Endothelial cell of umbilical vein (primary cell): ENCODE measurements at places on chromosomes 7 and 10. TPM values are rescaled to one million over a fixed set of nuclear protein-coding genes. Genes with fewer than 3 reads are reported as not detected.

- no peak for DNase-seq
Measured at GRCh38 chr10:7649673-7650300, 17.0 kb downstream of the ITIH5 start.

GRCh38 chr7:91264924-91265681 is 870 bp downstream of the FZD1 start:
- peak; percentile 72 for DNase-seq

DNA sequence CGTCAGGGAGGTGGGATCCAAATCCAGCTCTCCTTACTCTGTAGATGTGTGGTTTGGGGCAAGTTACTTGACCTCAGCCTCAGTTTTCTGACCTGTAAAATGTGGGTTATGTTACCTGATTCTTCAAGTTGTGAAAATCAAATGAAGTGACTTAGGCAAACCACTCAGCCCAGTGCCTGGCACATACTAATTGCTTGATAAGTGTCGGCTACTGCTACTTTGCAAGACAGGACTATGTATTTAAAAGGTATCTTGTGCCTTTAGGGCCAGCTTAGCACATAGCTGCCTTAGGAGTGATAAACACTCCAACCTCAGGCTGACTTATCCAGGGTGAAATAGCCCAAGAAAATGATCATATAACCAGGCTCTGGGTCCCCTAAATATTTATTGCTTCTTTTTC is 42.9 kb downstream of the GOLGA7B start:
- DNase-seq: no peak

GRCh38 chr7:151271699-151272355 is 23.3 kb upstream of the SMARCD3 start:
- no peak for DNase-seq

Gene AKR1C4
- total RNA-seq: not detected in 2 replicates

Gene AMPH
- 8.0 and 9.2 TPM in 2 replicates for total RNA-seq

DNA sequence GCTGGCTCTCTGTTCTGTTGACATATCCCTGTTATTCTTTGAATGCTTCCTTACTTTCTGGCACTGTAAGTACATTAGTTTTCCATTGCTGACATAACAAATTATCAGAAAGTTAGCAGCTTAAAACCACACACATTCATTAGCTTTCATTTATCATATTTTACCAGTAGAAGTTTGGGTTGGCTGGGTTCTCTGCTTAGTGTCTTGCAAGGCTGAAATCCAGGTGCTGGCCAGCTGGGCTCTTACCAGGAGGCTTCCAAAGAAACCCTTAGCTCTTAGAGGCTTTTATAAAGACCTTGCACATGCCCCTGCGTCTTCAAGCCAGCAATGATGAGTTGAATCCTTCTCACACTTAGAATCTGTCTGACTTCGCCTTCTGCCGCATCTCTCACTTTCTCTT is 160.6 kb downstream of the MLLT10 start:
- no peak for DNase-seq

GRCh38 chr7:67309764-67310549 is 313.3 kb downstream of the TYW1 start:
- DNase-seq: no peak
